ENCODE measurements at places on chromosomes 7 and 10.

DNA sequence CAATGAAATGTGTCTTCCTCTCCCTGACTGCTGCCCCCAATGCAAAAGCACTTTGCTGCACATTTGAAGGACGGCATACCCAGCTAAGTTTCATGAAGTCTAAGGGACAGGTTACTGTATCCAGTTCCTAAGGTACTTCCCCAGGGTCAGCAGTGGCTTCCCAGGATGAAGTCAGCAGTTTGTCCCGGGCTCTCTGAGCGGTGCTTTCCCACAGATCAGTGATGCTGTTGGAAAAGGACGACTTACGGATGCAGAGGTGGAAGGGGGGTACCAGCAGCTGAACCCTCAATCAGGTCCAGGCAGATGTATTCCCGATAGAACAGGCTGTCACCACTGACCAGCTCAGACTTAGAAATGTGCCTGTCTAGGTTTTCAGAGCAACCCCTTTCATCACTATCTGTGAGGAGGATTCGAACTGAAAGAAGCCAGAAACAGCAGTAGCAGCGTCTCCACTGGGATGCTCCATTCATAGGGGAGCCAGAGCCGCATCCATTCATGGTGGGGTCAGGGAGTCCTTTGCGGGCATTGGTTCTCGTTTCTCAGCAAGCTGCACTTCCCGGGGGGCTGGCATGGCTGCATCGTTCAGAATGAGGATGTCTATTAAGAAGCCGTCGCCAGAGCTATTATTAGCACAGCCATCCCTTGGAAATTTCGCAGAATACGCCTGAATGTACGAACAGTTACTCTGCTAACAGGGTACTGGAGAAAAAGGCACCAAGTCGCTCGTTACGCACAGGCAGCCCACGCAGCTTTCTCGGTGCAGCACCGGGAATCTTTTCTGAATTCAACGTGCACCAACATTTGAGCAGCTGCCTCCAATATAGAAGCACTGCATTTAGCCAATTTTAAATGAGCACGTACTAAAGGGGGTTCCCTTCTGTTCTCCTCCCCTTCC is 303.7 kb downstream of the PRPF18 start:
- DNase-seq: no peak

- no peak for DNase-seq
Observed at GRCh38 chr7:95687759-95688343, 84.5 kb upstream of the DYNC1I1 start.

DNA sequence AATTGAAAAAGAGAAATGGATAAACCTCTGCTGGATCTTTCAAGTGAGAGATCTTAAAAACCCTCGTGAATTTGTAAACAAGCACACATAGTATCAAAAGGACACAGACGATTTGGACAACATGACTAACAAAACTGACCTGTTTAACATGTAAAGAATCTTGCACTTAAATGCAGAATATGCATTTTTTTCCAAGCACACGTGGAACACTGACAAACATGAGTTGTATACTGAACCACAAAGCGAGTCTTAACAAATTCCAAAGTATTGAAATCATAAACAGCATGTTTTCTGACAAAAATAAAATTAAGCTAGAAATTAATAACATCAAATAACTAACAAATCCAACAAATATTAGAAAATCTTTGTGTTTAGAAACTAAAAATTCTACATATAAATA is 65.0 kb upstream of the ZNF746 start:
- no peak for DNase-seq

DNA sequence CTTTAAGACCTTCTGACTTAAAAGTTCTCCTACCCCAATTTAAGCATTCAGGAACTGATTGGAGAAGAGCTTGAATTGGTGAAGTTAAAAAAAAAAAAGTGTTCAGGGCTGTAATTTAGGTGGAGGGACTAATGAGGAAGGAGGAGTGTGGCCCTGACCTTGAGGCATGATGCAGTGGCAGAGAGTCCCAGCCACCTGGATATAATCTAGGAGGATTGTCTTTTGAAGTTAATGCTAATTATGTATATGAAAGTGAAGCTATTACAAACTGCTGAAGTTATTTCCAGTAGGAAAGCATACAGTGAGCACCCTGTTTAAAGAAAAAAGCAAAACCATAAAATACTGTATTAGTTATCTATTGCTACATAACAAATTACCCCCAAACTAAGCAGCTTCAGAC is 31.5 kb downstream of the ADD3 start:
- no peak for DNase-seq

DNA sequence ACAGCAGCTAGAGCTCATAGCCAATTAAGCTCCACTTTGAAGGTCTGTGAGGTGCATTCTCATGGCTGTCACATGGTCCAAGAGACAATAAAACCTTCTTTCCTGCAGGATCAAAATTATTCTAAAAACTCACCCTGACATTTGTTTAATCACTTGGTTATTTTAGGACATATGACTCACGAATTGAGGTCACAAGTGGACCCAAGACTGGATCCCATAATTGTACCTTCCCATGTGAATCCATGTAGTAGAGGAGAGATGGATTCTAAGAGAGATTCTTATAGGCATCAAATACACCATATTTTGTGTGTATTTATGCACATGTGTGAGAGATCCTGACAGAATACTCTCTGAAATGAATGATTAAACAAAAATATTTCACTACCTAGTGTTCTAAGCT is 18.1 kb downstream of the POLR1F start:
- no peak for DNase-seq

DNA sequence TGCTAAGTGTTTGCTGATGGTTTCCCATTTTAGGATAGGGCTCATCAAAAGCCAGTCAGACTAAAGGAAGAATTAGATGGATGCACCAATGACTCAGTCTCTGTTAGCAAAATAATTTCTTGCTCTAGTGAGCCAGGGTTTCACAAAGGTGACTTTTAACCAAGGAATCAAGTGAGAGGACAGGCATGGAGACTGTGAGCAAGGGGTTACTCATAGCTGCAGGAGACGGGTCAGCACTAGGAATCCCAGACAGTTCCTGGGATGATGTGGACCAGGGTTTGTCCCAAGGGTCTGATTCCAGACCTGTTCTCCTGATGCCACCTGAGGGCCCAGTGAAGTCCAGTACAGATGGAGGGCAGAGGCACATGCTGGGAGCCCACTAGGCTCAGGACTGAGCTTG is 138.1 kb downstream of the NOC3L start:
- no peak for DNase-seq

DNA sequence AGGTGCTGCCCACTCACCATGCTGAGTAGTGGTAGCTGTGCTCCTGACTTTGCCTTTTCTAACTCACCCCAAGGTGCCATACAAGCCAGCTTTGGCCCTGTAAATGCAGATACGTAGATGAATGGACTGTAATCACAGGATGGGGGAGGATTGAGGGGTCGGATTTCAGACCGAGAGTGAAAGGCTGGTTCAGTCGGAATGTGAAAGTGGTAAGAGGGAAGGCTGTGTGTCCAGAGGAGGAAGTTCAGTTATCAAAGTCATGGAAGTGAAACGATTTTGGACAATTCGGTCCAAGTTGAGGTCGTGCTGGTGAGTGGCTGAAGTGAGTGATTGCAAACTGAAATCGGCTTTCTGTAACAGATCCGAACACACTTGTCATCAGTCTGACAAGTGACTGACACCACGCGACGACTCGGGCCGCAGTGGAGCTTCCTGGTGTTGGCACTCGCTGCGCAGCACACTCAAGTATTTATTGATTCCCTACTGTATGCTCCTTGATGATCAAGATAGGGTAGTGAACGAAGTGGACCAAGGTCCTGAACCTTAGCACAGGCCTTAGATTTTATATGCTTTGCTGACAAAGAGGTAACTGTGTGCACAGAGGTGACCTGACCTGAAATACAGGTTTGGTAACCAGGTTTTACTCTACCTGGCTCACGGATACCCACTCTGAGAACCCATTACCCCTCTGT is 10.5 kb downstream of the ZNF282 start:
- no peak for DNase-seq

DNA sequence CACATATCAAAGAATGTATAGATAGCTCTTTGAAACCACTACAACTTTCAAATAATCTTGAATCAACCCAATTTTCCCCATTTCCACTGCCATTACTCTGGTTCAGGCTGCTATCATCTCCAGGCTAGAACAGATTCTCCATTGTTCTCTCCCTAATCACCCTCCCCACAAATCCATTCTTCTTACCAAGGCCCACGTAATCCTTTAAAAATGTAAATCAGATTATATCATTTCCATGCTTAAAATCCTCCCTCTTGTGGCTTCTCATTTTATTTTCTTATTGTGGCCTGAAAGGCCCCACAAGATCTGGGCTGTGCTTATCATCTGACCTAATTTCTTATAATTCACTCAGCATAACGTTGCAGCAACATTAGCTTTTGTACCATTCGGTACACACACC is 3.0 kb upstream of the PON1 start:
- no peak for DNase-seq

- no peak for DNase-seq
Observed at GRCh38 chr10:121942749-121943416, 15.1 kb upstream of the ATE1 start.

GRCh38 chr7:3201306-3201705 is 99.7 kb upstream of the SDK1 start:
- no peak for DNase-seq

DNA sequence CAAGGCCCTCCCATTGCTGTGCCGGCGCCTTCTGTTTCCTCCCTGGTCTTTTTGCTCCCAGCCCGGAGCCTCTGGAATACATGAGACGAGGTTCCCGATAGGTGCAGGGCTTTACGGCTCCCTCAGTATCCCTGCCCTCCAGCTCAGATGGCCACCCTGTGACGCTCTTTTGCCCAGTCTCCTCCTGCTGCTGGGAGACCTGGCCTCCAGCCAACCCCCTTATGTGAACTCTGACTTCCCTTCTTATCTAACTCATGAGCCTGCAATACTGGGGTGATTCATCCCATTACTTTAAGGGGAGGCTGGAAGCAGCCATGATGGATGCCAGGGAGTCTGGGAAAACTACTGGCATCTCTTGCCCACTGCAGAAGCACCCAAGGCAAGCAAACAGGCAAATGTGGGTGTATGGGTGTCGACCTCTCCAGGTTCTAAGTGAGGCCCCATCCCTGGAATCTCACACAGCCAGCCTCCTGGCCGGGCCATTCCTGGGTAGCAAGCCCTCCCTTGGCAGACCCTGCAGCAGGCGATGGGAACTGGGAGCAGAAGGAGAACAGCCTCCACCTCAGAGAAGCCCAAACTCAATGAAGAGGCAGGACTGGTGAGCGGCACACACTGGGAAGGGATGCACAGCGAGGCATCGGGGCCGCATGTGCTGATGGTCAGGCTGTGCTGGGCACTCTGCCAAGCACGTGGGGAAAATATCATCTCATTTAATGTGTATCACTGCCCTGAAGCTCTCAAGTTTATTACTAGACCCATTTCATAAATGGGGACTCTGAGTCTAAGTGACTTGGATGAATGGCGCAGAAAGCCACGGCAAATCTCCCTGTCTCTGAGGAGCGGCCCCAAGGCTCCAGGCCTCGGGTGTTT is 97.5 kb downstream of the FAM53B start:
- no peak for DNase-seq

DNA sequence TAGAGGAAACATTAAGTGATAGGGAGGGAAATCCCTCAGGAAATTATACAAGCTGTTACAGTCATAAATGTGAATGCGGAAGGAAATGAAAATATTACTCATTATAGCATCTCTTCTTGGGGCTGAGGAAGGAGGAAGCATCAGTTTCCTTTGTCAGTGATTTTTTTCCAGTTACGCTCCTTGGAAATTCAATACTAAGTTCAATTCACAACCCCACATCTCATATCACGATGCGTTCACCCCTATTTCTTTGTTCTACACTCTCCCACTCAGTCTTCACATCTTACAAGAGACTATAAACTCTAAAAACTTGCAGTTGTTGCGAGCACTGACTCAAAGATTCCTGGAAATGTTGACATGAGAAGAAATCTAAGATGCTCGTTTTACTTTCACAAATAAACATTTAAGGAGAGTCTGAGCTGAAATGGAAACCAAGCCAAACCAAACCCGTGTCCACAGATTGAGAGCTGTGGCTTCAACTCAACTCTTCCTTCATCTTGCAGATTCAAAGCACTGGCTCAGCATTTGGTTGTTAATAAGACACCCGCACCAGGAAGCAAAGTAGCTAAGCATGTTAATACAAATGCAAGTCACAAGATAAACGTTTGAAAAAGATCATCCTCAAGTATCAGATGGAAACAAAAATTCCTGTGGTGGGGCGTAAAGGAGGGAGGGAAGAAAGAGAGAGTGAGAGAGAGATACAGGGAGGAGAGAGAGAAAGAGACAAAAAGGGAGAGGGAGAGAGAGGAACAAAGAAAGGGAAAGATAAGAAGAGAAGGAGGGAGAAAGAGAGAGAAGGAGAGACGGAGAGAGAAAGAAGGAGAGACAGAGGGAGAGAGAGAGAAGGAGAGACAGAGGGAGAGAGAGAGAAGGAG is 150.0 kb upstream of the RSU1 start:
- DNase-seq: no peak
